ENCODE measurements at places on chromosomes 5 and 9.

DNA sequence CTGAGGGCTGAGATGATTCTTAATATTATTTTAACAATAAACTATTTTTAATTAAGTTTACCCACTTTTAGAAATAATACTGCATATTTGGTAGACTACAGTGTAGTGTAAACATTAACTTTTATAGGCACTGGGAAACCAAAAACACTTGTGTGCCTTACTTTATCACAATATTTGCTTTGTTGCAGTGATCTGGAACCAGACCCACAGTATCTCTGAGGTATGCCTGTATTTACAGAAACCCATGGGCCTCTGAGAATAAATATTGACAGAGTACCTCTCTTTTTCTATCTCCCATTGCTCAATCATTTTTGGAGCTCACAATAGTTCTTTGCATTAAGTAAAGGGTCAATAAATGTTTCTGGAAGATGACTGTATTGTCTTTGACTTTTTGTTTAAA is 73.3 kb downstream of the SLCO4C1 start:
- no peak for DNase-seq

GRCh38 chr5:72949481-72949880 is 6.4 kb upstream of the FCHO2 start:
- DNase-seq, result no peak

- DNase-seq, result no peak
Observed at GRCh38 chr5:73378070-73378469, 70.5 kb downstream of the FOXD1 start.

GRCh38 chr5:111111956-111112355 is 19.8 kb downstream of the WDR36 start:
- DNase-seq, result no peak

DNA sequence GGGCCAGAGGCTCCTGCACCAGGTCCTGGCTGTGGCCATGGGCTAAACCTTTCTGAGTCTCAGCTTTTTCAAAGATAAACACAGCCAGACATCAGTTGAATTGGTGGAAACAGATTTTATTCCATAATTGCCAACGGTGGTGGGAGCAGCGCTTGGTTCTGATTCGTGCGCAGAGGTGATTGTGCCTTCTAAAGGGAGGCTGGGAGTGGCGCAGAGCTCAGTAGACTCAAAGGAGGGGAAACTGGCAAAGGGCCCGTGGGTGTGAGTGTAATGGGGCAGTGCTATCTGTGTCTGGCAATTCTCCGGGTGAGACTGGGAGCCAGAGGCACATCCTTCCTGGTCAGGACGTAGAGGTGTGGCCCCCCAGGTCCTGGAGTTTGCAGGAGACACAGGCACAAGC is 169.4 kb upstream of the PPP1R26 start:
- no peak for DNase-seq

DNA sequence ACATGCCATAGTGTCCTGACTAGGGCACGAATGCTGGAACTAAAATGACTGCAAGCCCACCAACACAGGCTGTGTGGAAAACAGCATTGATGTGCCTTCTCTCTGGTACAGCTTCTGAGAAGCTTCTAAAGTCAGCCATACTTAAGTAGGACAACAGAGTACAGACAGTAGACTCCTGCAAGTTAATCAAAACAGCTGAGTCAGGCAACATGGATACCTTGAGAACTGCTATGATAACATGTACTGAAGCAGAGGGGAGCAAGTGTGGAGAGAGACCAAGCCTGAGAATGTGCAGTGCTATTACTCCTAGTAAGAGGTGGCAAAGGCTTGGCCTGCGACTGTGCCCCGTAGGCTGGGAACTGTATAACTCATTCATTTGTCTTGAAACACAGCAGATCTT is 2.5 kb downstream of the ISCA1 start:
- no peak for DNase-seq

DNA sequence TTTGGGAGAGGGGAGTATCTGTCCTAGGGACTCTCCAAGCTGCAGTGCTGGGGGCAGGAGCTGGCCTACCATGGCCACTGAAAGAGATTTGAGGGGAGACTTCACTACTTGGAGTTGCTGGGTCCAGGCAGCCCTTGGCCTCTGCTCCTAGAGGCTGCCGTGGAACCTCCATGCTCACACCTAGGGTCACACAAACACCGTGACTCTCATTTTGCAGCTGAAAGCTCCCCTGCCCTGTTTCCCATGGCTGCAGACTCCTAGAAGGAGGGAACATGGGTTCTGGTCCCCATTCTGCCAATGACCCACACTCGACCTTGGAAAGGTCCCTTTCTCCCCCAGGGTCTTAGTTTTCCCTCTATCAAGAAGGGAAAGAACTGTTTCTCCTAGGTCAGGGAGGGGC is 147.1 kb upstream of the PPP1R26 start:
- DNase-seq, result no peak

DNA sequence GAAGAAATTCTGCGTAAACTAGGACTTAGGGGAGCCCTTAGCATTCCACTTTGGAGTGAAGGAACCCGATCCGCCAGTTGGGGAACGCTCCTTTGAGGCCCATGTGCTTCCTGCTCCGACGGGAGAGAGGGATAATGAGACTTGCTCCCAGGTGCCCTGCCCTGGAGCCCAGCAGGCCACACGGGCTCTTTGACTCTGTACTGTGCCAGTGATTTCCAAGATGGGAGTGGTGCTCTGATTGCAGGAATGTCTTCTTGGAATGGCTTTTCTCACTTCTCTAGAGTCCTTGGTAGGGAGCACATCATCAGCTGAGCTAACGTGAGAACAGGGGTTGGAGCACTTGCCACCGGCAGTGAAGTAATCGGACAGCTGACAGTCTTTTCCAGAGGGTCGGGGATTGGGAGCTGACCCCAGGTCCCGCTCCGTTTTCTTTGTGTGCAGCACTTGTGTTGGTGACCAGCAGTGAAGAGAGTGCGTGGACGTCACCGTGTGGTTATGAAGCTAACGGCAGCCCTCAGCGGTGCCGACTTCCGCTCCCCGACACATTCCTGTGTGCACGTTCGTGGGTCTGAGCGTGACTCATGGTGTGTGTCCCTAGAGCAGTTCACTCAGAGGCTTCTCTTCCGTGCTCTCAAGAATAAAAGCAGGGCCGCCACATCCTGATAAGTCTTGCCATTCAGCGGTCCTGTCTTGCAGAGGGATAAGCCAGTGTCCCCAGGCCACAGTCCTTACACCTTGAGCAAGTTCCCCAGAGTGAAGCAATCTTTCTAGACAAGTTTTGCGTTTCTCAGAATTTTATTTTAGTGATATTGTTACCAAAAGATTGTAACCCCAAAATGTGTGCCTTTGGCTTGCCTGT is 25.6 kb downstream of the ABL1 start:
- DNase-seq, result no peak

DNA sequence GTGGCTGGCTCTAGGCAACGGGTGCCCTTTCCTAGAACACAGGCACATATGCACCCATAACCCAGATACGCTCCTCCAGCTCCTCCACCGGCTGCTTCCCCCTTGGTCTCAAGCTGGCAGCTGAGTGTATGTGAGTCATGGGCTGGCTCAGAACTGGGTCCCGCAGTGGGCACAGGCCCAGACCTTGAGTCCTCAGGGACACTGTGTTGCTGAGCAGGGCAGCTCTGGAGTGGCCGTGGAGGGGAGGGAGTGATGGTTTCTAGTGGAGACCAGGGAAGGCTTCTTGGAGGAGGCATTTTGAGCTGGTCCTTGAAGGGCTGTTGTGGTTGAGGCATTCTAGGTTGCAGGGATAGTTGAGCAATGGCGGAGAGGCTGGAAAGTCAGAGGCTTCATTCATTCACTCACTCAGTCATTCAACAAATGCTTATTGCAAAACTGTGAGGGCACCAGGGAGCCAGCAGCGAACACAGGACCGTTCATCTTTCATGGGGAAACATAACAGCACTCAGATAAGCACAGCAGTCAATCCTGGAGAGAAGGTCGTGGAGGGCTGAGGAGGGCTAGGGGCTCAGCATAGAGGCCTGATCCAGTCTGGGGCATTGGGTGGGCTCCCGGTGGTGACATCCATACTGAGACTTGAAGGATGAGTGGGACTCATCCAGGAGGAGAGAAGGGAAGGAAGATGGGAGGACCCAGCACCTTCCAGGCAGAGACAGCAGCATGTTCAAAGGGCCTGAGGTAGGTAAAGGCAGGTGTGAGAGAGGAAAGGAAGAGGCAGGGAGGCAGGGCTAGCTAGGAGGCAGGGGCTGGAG is 2.4 kb downstream of the BBLN start:
- no peak for DNase-seq

Data from stimulated activated CD8-positive, alpha-beta memory T cell treated with anti-CD3 and anti-CD28 coated beads, Interleukin-15, amount 100 ng/mL, for 4 hours (primary cell).